Mammary epithelial cell (primary cell): ENCODE measurements at places on chromosomes 16 and 17. TPM values are rescaled to one million over a fixed set of nuclear protein-coding genes. Genes with fewer than 3 reads are reported as not detected.

- no peak for DNase-seq
These were observed 35.0 kb upstream of the ASIC2 start for GRCh38 chr17:33328129-33328528.

DNA sequence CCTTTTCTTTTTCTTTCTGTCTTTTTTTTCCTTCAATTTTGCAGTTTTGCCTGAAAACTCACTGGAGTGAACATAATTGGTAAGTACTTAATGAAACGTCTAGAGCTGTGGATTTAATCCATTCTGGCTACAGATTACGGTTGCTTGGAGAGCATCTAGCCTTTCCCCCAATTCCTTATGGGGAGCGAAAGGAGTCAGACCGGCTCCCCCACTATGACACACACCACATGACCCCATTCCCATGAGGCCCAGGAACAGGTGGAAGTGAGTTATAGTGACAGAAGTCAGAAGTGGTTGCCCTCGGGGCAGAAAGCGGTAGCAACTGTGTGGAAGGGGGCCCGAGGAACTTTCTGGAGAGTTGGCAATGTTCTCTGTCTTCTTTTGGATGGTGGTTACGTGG, 41.2 kb downstream of the EMP2 start:
- DNase-seq, result no peak

- no peak for DNase-seq
These were observed 13.4 kb downstream of the MYO1D start for GRCh38 chr17:32863559-32863958.

DNA sequence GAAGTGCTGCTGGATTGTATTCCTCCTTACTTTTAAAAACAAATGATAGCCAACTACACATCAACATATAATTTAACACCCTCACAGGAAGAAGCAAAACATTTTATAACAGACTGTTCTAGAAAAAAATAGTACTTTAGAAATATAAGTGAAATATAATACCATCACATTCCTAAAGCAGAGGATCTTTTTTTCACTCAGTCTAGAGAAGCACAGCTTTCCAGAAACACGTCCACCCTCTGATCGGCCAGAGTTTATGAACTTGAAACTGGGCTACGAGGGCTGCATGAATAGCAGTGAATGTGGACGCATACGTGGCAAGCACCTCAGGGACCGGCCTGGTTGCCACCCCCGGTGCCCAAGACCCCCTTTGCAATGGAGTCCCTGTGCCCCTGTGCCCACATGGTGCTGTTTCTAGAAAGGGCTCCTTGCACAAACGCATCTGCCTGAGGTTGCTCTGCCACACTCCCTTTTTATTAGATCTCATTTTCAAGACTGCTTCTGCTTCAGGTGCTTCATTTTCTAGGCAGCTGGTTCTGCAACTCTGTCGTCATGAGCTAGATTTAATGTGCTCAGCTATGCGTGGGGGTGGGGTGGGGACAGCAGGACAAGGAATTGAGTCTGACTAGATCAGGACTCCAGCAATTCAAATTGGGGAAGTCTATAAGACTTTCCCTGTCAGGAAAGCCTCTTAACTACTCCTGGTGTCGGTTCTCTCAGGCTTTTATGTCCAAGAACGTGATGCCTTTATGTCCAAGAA, 29.1 kb upstream of the ERN1 start:
- DNase-seq, result no peak

GRCh38 chr17:72346306-72346705, 225.5 kb downstream of the SOX9 start:
- no peak for DNase-seq

DNA sequence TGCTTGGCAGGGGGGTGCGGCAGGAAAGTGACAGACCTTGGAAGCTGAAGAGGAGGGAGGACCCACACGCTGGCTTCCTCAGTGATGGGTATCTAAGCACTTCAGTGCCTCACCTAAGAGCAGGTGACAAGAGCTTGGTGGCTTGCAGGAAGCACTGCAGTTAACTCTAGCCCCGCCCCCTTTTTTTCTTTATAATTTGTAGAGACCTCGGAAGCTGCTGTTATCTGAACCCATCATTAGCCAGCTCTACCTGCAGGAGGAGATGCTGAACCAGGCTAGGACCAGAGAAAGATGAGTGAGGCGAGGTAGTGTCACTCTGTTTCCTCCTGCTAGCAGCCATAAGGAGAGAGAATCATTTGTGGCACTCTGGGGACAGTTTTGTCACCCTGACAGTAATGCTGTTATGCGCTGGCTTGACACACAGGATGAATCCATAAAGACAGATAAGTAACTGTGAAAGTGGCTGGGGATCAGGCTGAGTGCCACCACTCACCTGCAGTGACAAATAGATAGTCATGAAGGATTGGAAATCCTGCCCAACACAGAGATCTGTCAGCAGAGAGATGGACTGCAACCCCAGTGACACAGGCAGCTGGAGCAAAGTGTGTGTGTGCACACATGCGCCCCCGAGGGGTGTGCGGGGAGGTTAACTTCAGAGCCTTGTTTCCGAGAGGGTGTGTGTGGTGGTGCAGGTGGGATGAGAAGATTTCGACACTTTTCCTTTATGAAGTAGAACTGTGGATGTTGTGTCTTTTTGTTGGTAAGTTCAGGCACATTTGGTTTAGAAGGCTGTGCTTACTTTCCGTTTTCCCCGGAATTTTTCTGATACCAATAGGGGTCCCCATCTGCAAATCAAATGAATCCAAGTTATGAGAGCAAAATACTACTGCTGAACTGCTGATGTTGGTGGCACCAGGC, 224.0 kb downstream of the IRX3 start:
- no peak for DNase-seq

- no peak for DNase-seq
These were observed 24.1 kb downstream of the SLC7A5 start for GRCh38 chr16:87845213-87845612.

DNA sequence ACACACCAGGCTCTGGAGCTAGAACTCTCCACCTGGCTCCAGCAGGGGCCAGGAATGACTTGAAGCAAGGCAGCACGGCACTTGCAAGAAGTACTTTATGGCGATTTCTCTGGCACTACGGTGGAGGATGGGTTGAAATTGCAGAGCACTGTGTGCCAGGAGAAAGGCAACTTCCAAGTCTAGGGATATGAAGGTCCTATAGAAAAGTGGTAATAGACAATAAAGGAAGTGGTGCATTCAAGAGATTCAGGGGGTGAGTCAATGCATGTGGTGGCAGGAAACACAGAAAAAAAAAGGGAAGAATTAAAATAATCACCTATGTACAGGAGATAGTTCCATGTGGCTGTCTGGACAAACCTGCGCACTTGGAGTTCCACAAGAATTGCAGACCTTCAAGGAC, 240.3 kb upstream of the DYNLRB2 start:
- DNase-seq, result peak; percentile 9

DNA sequence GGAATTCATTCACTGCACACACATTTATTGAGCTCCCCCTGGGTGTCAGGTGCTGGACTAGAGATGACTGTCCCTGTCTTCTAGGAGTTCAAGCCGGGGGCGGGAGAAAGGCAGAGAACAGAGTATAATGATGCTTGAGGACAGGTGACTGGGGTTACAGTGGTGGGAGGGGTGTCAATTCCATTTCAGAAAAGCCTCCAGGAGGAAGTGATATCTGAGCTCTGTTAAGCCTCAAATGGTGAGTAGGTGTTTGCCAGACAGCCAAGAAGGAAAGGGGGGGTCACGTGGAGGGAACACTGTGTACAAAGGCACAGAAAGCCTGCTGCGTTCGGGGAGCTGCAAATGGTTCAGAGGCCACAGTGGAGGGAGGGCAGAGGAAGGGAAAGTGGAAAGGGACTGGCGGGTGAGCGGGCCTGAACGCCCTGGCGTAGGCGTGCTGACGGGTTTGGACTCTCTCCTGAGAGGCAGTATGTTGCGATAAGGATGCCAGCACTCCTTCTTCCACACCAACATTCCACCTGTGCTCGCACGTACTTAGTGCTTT, 9.7 kb upstream of the NXPH3 start:
- DNase-seq, result peak; percentile 38

- peak; percentile 46 for DNase-seq
These were observed 58.0 kb upstream of the GSE1 start for GRCh38 chr16:85554889-85555718.

- no peak for DNase-seq
These were observed 87.0 kb downstream of the ABCC1 start for GRCh38 chr16:16036359-16036792.

DNA sequence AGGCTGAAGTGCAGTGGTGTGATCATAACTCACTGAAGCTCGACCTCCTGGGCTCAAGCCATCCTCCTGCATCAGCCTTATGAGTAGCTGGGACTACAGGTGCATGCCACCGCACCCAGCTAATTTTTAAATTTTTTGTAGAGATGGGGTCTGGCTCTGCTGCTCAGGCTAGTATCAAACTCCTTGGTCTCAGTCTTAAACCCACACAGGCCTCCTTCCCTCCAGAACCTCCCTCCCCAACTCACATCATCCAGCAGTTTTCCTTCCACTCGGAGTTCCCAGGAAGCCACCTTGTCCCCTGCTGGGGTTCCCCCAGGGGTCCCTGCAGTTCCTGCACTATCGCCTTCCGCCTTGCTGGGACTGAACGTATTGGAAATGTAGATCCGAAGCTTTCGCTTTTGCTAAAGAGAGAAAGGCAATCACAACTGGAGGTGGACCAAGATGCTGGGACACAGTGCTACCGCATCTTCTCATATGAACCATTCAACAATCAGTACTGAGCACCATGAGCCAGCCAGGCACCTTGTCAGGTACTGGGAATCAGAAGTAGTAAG, 7.2 kb downstream of the SMARCD2 start:
- DNase-seq, result no peak

DNA sequence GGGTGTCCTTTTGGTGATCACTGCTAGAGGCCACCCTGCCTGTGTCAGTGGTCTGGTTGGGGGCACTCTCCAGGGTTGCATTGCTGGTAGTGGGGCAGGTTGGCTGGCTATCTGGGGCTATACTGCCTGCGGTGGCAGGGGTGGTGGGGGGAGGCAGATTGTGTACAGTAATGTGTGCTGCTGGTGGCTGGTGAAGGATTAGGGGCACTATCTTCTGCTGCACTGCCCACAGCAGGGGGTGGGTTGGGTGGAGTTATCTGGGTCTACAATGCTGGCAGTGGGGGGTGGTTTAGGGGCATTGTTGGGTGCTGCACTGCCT, 204.0 kb upstream of the WSB1 start:
- no peak for DNase-seq

- no peak for DNase-seq
These were observed 484.5 kb upstream of the ERCC4 start for GRCh38 chr16:13435415-13435814.

DNA sequence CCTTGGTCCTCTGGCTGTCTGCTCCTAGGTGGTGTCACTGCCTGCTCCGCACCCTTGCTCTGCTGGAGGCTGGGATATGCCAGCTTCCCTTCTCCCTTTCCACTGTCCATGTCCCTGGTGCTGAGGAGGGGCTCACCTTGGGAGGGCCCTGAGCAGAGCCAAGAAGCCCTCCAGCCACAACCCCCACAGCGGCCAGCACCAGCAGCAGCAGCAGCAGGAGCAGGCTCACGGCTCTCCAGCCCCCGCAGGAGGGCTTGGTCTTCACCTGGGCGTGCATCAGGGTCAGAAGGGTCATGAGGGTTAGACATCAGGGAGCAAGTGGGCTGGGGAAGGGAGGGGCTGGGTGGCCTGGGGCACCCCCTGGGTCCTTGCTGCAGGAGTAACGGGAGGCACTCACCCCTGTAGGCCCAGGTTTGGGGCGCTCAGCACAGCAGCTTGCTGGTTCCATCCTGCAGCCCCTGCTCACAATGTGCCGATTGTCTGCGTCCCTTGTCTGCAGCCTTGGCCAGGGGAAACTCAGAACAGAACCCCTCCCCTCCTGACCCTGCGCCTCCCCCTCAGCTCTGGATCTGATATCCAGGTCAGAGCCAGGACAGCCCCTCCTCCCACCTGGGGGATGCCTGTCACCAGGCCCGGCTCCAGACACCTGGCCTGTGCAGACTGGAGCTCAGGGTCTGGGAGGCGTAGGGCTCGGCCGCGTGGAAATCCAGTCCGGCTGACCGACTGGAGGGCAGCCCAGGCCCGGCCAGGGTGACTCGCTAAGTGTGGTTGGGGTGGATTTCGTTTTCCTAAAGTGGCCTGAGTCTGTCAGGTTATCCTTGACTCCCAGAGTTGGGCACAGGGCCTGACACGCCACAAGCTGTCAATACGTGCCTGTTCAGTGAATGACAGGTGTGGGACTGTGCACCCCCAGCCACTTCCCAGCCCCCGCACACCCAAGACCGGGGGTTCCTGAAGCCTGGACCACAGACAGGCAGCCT, at the start of gene BRICD5:
BRICD5 (minus strand) TSS at position 478 of the 980 bp plus-strand sequence; CDS start at position 448, 30 bp downstream.
- no peak for DNase-seq

- DNase-seq, result no peak
These were observed 34.8 kb downstream of the RPGRIP1L start for GRCh38 chr16:53668869-53669268.

GRCh38 chr17:77887464-77888241, 70.8 kb upstream of the TNRC6C start:
- peak; percentile 24 for DNase-seq

DNA sequence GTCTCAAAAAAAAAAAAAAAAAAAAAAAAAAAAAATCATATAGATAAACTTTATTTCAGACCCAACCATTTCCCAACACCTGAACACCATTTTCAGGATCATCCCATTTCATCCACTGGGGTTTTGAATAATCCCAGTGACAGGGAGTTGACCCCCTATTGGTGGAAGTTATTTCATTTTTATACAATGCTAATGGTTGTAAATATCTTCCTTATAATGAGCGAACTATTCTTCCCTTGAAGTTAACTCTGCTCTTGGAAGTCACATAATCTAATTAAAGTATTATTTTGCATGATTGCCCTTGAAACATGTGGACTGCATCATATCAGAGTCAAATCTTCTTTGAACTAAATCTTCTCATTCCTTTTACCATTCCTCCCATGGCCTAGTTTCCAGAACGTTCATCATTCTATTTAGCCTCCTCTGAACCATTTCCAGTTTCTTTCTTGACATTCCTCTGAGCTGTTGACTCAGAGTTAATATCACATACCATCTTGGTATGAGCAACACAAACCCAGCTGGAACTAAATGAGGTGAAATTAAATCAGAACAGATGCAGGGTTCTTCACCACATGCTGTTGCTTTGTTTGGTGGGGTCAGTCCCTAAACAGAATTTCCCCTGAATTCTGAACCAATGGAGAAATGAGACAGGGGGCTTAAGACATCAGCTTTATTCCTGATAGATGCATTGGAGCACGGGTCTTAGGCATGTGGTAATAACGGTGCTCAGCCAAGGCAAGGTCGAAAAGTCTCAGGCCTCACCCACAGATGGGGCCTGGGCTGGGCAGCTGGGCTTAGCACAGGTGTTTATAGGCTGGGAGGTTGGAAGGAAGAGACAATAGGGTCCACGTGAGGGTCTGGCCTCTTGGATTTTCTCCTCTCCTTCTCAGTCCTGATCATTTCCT, 8.9 kb downstream of the HSD17B2 start:
- DNase-seq, result peak; percentile 61

DNA sequence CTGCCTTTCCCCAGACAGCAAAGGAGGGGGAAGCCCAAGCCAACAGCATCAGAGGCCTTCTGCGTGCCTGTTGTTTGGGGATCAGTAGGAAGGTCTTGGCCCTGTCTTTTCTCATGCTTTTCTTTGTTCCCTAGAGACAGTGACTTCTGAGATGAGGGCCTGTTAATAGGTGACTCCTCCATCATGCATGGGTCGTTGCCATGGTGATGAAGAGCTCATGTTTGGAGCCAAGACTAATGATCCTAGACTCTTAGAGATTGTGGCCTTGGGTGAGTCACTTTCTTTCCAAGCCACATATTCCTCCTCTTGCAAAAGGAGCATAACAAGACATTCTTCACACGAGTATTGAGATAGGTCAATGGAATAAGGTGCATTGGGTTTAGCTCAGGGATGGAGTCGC, 201.1 kb upstream of the ASIC2 start:
- DNase-seq, result peak; percentile 1

The TNS4 gene
- total RNA-seq, result 434 and 608 TPM in 2 replicates

The CD7 gene
- total RNA-seq, result not detected in 2 replicates

The PRSS36 gene
- 0.35 and 0.83 TPM in 2 replicates for total RNA-seq

The FBXO39 gene
- total RNA-seq, result 0.56 TPM in 1 of 2 replicates, not detected in the other

The MYLK3 gene
- total RNA-seq, result 0.17 TPM

The SDR42E2 gene
- total RNA-seq, result not detected in 2 replicates

The AOC3 gene
- 0.31 and 0.78 TPM in 2 replicates for total RNA-seq

The HCRT gene
- total RNA-seq, result not detected
